ENCODE measurements at places on chromosomes 6 and 20.

DNA sequence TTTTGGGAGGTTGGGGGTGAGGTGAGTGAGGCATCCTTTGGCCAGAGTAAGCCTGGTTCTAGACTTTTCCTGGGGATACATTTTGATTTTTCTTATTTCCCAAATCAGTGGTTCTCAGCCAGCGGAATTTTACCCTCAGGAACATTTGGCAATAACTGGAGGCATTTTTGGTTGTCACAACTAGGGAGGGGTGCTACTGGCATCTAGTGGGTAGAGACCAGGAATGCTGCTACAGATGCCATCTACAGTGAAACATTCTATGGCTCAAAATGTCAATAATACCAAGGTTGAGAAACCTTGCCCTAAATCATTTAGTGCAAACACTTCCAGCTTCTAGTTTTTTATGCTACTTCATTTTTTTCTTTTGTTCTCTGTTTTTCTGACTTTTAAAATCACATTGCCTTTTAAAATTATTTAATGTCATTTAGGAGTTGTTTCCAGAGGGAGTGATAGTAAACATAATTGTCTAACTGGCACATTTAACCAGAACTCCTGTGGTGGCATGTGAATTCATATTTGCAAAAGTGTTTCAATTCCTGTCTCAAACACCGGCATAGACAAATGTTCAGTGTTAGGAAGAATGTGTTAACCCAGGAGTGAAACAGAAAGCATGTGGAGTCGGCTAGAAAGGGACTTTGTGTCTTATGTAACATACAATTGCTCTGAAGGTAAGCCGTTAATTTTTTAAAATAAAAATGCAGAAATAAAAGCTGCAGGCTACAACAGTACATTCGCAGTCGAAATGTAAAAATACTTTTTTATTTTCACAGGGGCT lies 59.0 kb downstream of the QRSL1 start:
- DNase-seq = no peak

GRCh38 chr6:105901583-105901982 lies 184.6 kb upstream of the PRDM1 start:
- no peak for DNase-seq

- peak; percentile 57 for DNase-seq
Observed at GRCh38 chr6:152329638-152330448, 307.3 kb downstream of the SYNE1 start.

DNA sequence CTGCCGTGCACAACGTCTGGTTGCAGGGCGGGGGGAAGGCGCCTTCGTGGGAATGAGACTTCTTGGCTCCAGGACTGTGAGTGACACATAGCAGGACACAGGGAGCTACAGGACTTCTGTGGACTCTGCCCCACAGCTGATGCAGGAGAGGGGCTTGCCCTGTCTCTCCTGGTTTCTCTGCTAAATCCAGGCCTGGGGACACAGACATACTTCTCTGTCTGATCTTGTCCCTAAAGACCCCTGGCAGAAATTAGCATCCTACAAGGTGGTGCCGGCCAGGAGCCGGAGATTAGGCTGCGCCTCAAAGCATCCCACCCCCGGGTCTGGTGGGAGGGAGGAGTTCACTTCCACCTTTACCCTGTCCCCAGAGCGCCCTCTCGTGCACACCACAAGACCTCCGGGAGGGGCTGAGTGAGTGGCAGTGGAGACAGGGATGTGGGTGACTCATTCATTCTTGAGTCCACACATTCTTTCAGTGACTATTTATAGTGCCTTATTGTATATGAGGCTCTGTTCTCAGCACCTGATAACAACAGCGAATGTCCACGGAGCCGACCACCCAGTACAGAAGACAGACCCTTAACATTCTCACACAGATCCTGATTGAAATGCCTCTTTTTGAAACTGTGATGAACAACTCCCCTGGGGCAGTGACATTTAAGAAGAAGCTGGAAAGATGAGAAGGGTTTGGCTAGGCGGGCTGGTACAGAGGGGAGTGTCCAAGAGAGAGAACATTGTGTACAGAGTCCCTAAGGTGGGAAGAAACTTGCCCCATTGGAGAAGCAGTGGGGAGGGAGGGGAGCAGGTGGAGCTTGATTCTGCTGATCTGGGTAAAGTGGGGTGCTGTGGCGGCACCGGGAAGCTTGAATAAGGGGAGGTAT lies 39.0 kb downstream of the GMPR start:
- DNase-seq = peak; percentile 74

DNA sequence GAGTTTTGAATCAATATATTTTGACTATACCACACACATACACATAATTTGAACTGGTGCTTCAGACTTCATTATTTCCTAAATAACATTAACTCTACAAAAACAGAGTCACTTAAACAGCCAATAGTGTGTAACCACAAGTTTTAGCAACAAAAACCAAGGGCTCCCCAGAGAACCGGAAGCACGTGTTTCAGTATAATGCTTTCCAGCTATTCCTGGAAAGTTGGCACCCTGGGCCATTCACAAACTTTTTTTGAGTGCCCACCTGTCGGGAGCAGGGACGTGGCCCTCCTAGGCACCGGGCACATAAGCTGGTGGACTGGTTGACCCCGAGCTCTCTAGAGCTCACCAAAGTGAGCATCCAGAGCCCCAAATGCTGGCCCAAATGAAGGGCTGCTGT lies 1.9 kb upstream of the SLC35D3 start:
- no peak for DNase-seq

DNA sequence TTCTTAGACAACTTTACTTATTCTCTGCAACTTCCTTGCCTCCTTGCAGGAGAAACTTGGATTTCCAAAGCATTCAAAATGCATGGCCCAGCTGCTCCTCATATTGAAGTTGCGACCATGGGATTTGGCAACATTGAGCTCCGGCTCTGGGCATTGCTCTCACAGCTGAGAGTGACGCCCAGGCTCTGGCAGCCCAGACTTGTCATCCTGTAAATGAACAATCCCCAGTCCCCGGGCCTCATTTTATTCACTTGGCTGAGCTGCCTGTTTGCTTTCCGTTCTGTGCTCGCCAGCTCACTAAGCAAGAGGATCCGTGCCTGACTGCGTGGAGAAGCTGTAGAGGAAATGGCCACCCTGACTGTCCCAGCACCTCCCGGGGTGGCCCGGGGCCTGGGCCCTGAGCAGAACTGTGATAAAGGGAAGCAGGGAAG lies 119.5 kb upstream of the CD93 start:
- DNase-seq = no peak

DNA sequence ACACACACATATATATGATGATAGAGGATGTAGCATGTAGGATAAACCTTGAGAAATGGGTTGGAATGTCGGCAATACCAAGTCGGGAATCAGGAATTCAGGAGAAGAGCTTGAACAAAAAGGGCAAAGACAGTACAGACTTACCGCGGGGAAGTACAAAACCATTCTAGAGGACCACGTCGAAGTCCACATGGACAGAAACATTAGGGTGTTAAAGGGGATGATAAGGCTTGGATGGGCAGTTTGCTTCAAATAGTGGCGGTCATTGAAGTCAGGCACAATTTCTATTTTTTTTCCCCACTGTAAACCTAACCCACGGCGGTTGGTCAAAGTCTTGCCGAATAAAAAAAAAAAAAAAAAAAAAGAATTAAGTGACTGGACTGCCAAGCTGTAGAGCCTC lies 766 bp upstream of the NUS1 start:
- no peak for DNase-seq
